ENCODE measurements at places on chromosomes 6 and 20.

- DNase-seq, result no peak
These were observed 11.9 kb upstream of the NPBWR2 start for GRCh38 chr20:64119301-64119680.

DNA sequence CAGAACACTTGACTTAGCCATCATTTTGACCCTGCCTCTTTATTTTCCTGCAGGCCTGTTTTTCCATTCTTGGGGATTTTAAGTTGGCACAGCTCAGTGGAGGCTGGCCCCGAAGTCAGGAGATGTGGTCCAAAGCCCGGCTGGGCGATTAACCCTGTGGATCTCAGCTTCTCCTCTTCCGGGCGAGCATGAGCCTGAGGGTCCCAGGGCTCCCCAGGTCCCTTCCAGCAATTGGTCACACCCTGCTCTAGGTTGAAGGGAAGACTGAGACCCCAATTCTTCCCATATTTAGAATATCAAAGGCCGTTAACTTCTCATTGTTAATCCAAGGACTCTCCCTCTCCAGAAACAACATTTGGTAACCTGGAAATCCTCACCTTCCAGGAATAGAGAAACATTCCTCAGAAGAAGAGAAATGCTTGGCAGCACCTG lies 2.3 kb downstream of the THBS2 start:
- no peak for DNase-seq

GRCh38 chr6:26241033-26241895 lies 123.7 kb upstream of the BTN3A2 start:
- DNase-seq, result no peak

GRCh38 chr20:57483287-57484050 lies 41.5 kb downstream of the CTCFL start:
- DNase-seq, result no peak

GRCh38 chr6:26071135-26071534 lies 16.1 kb upstream of the HFE start:
- DNase-seq, result no peak

GRCh38 chr20:16314320-16314719 lies 258.9 kb downstream of the KIF16B start:
- no peak for DNase-seq

DNA sequence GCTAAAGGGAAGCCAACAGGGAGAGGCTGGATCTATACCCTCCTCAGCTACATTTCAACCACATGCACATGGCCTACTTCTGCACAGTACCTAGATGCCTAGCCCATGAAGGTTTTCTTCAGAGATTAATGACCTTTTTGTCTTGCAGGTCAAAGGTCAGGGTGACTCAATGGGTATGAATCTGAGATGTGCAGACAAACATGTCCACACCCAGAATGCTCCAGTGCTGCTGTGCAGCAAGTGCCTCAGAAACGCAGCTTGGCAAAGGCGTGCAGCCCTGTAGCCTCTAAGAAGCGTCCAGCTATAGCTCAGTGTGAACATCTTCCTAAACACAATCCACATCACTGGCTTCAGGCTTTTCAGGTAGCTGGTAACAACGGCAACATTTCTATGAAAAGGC lies 24.4 kb downstream of the MAP1LC3A start:
- DNase-seq, result no peak

DNA sequence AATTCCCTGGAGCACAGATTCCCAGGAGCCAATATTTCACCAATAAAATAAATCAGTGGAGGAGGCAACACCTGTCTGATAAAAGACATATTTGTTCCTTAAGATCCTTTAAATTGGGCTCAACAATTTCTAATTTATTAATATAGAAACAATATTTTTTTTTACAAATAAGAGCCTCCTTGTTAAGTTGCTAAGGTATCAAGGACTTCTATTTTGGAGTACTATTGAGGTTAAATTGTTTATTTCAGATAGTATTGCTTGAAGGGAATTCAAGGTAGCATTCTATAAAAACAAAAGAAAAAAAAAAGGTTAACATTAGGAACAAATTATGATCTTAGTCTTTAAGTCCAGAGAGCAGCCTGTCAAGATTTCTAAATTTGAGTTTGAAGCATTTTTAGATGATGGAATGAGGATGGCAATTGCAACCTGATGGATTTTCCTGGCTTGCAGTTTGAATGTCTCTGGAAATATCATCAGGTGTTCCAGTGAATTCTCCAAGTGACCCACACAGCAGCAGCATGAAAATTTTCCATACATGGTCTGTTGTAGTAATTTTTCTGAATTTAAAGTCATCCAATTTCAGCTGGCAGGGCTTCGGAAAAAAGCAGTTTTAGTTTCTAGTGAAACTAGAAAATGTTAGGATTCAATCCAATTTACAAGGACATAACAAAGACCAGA lies 19.3 kb upstream of the NCR2 start:
- DNase-seq, result no peak

- DNase-seq, result no peak
These were observed 2.4 kb downstream of the C6orf132 start for GRCh38 chr6:42140032-42140431.

DNA sequence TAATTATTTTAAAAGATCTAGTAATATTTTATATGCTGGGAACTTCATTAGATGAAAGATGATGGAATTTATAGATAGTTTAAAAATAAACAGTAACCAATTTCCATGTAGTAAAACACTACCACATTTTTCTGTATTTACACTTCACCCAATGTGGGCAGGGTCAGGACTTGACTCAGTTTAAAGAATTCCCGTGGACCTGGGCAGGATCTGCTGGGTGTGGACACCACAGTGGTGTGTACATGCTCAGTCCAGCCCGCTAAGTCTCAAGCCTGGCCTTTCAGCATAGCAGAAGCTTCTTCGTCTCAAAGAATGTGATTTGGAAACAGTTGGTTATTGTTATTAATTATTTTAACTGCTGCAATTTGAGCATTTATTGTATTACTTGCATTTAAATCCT lies 364.2 kb downstream of the SYNE1 start:
- DNase-seq, result no peak

- DNase-seq, result no peak
These were observed 9.5 kb downstream of the C20orf202 start for GRCh38 chr20:1212607-1213396.

DNA sequence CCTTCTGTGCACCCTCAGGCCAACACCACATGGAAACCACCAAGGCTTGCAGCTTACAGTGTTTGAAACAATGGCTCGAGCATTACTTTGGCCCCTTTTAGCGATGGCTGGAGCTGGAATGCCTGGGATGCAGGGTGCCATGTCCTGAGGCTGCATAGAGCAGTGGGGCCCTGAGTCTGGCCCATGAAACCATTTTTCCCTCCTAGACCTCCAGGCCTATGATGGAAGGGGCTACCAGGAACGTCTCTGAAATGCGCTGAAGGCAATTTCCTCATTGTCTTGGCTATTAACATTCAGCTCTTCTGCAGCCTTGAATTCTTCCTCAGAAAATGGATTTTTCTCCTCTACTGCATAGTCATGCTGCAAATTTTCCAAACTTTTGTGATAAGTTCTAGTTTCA lies 29.9 kb upstream of the SERINC1 start:
- no peak for DNase-seq

DNA sequence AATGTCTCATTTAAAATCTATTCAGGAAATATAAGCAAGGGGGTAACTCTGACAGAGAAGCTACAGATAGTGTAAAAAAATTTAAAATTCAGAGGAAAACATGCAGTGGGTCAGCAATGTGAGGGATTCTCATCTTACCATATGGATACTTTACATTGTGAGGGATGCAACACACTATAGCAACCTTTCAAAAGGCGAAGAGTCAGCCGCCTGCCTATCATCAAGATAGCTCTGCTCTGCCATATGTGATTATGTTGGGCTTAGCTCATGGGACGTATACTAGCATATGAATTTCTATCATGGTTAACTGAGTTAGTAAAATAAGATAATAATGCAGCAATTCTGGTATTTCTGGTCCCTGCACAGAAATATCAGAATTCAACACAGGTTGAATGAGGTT lies 130.9 kb downstream of the MAP3K7 start:
- no peak for DNase-seq

DNA sequence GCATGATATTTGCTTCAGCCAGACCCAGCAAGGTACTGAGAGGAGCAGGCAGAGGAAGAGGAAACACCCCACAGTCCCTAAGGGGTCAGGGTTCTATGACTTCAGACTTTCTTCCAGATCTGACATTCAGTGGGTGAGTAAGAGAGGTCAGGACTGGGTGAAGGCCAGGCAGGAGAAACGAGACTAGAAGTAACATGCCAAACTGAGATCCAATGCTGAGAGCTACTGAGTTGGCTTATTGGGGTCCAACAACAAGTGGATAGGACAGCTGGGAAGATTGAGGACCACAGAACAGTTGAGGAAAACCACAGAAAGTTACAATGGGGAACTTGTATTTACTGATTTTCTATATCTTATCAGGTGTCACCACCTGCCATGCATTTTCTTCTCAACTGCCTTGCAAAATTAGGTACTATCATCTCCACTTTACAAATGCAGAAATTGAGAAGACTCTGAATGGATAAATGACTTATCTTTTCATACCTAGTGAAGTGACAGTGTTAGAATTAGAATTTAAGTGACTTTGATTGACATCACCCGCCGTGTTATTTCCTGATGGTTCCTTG lies 43.8 kb upstream of the HIVEP1 start:
- no peak for DNase-seq

- DNase-seq, result no peak
These were observed 40.4 kb upstream of the TINAG start for GRCh38 chr6:54267798-54268197.

- DNase-seq, result no peak
These were observed 41.2 kb upstream of the PDE10A start for GRCh38 chr6:165704045-165704748.

- no peak for DNase-seq
These were observed 252.9 kb upstream of the TAB2 start for GRCh38 chr6:149064660-149065015.

- DNase-seq, result no peak
These were observed at the start of gene PTCRA for GRCh38 chr6:42915732-42916131. TSS of gene PTCRA (plus strand) at chr6:42916053. CDS start at chr6:42916070, 17 bp downstream.
